ENCODE measurements at places on chromosomes 16 and 17.

- no peak for DNase-seq
Observed at GRCh38 chr16:12391956-12392355, 411.7 kb downstream of the CPPED1 start.

GRCh38 chr16:60729051-60729450 is 1307.2 kb downstream of the CDH8 start:
- DNase-seq = no peak

DNA sequence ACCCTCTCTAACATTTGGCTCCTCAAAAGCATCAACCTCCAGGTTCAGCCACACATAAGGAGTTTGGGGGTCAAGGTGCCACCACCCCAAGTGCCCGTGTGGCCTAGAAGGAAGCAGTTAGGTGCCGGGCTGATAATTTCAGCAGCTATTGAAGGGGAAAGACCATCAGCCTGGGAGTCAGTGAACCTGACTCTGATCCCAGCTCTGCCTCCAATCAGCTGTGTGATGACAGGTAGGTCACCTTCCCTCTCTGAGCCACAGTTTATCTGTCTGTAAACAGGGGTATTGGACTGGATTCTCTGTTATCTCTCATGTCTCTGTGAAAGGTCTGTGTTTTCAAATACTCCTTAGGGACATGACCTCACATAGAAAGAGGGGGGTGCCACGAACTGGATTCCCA is 3.9 kb downstream of the CRHR1 start:
- no peak for DNase-seq

- DNase-seq = no peak
Observed at GRCh38 chr17:12814718-12815117, 25.4 kb downstream of the ARHGAP44 start.

DNA sequence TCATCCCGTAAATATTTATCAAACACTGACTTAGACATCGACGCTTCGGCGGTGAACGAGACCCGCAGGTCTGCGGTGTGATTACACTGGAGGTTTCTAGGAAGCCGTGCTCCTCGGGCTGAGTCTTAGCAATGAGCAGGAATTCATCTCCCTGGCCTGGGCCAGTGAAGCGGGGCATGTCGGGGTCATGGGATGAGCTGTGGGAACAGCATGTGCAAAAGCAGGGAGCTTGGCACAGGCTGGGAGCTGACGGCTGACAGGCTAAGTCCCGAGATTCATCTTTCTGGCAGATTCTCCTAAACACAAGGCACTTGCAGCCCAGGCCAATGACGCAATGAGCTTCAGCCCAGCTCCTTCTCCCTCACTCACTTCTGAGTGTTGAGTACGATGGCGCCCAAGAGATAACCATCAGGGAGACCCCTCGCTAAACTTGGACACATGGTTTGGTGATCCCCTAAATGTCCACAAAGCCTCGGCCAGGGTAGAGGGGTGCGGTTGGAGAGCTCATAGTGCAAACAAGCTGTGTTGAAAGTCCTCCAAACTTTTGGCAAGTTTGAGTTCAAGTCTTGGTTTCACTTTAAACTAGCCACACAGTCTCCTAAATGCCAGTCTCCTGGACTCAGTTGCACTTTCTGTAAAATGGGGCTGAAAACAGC is 12.8 kb downstream of the CRISPLD2 start:
- DNase-seq = no peak

DNA sequence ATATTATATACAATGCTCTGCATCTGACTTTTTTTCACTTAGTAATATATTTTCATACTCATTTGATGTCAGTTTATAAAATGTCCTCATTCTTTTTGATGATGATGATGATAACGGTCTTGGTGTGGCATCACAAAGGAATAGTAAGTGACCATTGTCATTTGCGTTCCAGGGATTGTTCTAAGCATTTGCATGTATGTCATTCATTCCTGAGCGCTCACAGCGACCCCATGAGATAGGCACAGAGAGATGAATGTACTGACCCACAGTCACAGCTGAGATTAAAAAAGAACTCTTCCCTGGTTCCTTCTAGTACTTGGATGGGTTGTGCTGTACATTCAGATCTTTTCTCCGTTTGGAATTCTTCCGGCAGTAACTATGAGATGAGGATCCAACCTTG is 21.2 kb upstream of the MSI2 start:
- no peak for DNase-seq

GRCh38 chr16:55817236-55817912 is 15.5 kb downstream of the CES1 start:
- DNase-seq = no peak

- no peak for DNase-seq
Observed at GRCh38 chr16:9372934-9373890, 281.8 kb downstream of the HAPSTR1 start.

DNA sequence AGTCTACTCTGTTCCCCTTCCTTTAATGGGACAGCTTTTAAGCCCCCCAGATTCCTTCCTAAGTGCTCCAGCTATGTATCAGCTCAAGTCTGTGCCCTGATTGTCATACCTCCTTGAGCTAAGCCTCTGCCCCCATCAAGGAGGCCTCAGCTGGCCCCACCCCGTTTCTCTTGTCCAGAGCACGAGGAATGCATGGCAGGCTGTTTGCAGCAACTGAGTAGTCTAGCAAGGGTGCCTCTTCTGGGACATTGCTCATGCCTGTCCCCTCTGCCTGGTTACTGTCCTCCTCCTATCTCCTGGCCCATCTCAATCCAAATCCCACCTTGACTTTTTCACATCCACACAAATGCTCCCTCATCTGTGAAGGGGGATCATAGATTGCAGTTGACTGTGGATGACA is 27.8 kb upstream of the TMEM220 start:
- DNase-seq = no peak

- no peak for DNase-seq
Observed at GRCh38 chr16:31664683-31665482, 137.2 kb downstream of the AHSP start.

DNA sequence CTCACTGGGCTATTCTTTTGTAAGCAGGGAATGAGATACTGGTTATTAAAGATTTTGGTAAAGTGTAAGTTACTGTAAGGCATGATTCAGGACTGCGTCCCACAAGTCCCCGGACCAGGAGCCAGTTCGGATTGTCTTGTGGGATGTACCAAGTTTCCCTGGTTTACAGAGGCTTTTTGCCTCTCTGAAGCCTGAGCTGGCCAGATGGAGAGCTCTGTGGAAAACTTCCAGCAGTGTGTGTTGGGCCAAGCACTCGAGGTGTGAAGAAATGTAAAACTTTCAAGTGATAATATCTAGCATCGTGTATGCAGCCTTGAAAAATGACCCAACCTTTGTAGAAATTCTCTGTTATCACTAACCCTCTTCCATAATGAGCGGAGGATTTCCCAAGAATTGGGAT is 2.4 kb downstream of the EPN2 start:
- DNase-seq = no peak

- DNase-seq = peak; percentile 58
Observed at GRCh38 chr16:17364319-17365210, 106.2 kb downstream of the XYLT1 start.

GRCh38 chr16:4404967-4405696 is 11.3 kb downstream of the CORO7 start:
- no peak for DNase-seq

GRCh38 chr16:52740766-52741165 is 193.8 kb upstream of the TOX3 start:
- no peak for DNase-seq

- DNase-seq = peak; percentile 47
Observed at GRCh38 chr16:79372503-79373184, 227.9 kb downstream of the MAF start.

DNA sequence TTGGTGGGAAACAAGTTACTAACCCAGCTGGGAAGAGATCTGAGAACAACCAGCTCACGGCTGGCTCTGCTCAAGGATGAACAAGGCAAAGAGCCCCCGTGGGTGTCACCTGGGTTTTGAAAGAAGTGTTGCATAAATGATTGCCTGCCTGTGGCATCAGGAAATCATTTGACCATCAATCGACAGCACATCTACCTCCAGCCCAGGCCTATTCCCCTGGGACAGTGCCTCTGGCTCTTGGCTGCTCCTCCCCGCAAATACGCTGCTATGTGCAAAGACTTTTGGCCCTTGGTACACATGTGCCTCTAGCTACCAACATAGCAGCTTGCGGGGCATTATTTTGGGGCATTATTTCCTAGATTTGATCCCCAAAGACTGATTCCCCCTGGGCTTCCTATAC is 39.4 kb upstream of the SMPD3 start:
- DNase-seq = no peak

DNA sequence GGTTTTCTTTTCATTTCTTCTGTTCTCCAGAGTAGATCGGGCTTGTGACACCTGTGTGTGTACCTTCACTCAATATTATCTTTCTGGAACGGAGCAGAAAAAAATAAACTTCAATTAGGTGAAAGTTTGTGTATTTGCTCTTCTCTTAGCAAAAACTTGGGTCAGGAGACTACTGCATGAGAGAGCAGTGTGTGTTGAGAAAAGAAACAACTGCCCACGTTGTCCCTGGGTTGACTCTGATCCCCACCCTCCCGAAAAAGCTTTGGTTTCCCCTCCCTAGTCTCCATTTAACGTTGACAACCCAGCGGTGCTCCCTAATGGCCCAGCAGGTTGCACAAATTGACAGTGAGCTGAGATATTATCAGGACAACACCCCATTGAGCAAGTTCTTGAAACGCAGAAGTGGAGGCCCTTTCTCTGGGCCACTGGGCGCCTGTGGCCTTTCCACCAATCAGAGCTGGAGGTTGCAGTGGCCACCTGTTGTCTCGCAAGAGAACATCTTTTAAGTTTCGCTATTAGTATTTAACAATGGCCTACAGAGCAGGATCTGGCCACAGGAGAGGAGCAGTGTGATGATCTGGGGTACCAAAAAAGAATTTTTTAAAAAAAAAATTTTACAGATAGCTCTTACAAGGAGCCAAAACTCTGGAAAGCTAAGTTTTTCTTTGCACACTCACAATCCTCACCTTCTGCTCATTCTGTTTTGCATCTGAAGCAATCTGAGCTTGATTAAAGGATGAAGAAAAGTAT is 1.5 kb upstream of the TOX3 start:
- no peak for DNase-seq

DNA sequence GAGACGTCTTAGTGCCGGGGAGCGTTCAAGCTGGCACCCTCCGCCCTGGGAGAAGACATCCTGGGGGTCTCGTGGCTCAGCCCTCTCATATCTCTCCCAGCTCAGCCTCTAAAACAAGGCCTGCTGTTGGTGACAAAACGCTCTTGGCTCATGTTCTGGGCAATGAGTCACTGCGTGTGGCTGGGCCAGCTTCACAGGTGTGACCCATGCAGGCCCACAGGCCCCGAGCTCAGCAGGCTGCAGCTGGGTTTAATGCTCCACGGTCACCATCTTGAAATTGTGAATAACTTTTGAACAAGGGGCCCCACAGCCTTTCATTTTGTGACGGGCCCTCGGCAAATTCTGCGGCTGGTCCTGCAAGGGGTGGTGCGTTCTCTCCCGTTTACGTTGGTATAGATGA is 22.4 kb downstream of the GAA start:
- no peak for DNase-seq

DNA sequence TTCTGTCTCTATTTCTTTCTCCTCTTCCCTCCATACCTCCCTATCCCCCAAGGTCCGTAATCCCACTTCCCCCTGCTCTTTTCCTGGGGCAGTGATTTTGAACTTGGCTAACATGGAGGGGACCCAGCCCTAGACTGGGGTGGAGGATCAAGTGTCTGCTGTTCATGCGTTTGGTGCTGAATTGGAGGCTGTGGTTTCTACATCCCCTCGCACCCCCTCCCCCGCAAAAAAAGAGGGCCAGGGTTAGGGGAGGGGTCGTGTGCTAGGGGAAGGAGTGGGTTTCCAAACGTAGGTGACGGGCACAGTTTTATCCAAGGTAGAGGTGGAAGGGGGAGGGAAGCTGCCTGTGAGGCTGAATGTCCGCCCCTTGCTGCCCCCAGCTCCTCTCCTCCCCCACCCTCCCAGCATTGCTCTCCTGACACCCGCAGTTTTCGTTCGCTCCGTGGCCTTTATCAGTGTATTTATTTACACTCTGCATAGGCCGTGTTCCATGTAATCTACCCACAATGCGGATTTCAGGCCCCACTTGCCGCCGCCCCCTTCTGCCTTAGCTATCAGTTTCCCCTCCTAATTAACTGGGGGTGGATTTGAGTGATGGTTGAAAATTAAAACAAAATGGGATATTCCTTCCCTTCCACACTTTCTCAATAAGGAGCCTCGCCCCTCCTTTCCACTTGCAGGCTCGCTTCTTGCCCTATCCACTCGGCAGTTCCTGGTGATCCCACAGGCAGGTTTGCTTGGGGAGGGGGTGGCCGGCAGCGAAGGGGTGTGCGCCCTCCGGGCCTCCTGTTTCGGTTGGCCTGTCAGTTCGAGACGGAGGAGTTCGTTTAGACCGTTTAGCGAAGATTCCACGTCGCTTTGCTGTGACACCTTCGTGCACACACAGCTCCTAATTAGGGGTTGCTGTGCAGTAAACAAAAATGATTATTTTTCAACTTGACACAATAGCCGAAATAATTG is 2.0 kb downstream of the GNAO1 start:
- no peak for DNase-seq

GRCh38 chr17:41107941-41108450 is 2.8 kb downstream of the KRTAP4-9 start:
- no peak for DNase-seq

DNA sequence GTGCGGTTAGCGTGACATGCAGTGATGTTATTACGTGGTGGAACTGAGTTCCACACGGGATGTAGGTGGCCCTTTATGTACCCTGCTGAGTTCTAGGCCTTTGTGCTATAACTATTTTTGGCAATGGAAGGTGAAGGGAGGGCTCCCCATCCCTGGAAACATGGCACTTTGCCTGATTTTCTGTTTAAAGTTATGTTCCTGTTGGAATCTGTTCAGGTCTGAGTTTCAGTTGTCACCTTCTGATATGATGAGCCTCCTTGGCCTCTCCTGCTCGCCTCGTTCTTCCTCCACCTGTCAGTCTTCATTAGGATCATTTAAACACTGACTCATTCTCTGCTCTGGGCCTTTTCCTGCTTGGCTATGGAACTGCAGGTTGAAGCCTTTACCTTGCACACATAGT is 200.6 kb downstream of the FTO start:
- DNase-seq = no peak

DNA sequence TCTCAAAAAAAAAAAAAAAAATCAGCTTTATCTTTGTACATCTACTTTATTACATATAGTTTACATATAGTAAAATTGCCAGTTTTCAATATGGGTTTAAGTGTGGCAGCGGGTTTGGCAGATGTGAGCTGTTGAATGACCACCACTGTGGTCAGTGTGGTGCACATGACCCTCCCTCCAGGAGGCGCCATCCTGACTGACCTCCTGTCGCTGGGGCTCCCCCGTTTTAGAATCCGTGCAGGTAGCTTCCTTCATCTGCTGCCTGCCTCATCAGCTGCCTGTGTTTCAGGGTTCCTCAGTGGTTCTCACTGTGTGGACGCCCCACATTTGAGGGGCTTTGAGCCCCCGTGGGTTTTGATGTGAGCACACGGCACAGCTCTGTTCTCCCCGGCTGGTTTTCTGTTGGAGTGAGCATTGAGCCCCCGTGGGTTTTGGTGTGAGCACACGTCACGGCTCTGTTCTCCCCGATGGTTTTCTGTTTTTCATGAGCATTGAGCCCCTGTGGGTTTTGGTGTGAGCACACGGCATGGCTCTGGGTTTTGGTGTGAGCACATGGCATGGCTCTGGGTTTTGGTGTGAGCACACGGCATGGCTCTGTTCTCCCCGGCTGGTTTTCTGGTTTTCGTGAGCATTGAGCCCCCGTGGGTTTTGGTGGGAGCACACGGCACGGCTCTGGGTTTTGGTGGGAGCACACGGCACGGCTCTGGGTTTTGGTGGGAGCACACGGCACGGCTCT is 57.9 kb upstream of the ZNF750 start:
- DNase-seq = no peak

GRCh38 chr16:50537533-50538290 is 10.5 kb upstream of the NKD1 start:
- DNase-seq = no peak

GRCh38 chr17:606508-607250 is 108.0 kb downstream of the VPS53 start:
- no peak for DNase-seq

All from stimulated activated CD4-positive, alpha-beta T cell treated with anti-CD3 and anti-CD28 coated beads, Interleukin-4, amount 100 ng/mL, for 24 hours (primary cell).